Putamen (tissue), 1 donor: ENCODE measurements at places on chromosomes 16 and 17.

GRCh38 chr16:29641561-29641960 is 21.5 kb upstream of the SPN start:
- DNase-seq, result no peak

DNA sequence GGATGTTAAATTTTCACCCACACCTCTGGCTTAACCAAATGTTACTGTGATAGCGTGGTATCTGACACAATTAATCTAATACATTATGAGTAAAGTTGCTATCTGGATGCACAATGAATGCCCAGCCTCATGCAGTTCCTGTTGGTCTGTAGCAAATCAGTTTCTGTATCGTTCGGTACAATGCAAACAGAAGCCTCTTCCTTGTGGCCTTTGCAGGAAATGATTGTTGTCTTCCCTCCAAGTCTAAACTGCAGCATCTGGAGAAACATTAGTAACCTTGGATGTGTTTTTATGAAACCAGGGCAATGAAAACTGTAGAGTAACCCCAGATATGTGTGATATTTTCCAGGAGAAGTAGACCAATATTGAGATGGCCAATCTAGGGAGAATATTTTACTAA is 46.8 kb downstream of the CYB561 start:
- DNase-seq, result no peak

DNA sequence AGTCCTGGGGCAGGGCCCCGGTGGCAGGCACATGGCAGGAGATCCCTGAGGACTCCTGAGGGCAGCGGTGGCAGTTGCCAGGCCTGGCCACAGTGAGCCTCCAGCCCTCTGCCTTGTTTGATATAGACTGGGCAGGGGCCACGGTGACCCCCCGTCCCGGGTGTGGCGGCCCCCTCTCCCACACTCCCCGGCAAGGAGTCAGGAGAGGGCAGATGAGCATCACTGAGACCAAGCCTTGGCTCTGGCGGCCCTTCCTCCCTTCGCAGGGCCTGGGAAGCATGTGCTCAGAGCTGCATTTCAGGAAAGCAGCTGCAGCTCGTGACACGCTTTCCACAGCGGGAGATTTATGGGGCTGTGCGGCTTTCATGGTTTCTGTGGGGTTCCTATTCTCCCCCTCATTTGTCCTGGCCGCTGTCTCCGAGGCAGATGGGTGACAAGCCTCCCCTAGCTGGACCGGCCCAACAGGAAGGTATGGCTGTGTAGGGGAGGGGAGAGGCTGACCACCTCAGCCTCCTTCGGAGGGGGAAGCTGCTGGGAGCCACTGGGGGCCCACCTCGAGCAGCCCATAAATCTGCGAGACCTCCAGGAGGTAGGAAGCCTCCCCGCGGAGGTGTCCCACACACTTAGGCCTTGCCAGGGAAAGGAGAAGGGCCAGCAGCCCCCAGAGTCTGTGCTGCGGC is 211.4 kb downstream of the NTN1 start:
- no peak for DNase-seq

- no peak for DNase-seq
These were observed 782.7 kb downstream of the CDH11 start for GRCh38 chr16:64339052-64339770.

- DNase-seq, result peak; percentile 77
These were observed at the start of gene MGAT5B for GRCh38 chr17:76868176-76868668. Gene MGAT5B (plus strand): TSS chr17:76868404. CDS start chr17:76869030, 626 bp downstream.

DNA sequence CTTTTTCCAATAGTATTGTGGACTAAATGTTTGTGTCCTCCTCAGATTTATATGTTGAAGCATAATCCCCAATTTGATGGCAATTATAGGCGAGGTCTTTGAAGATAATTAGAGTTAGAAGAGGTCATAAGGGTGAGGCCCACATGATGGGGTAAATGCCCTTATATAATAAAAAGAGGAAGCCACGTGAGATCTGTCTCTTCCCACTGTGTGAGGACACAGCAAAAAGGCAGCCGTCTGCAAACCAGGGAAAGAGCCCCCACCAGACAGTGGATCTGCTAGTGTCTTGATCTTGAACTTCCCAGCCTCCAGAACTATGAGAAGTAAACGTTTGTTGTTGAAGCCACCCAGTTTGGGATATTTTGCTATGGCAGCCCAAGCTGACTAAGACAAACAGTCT is 76.0 kb downstream of the LYRM1 start:
- no peak for DNase-seq

DNA sequence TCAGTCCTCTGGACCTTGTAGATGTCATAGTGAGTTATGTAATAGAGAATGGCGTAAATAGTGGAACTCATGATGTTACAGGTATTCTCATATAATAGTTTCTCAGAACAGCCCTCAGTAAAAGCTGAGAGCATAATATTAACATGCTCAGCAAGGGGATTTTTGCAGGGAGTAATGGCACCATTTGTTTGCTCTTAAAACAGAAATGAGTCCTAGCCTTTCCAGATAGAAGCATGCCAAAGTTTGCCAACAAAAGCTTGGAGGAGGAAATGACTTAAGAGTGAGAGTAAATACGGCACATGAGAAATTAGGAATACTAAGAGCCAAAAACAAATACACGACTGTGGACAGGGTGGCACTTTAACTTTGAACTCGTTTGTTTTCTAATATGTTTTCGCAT is 198.4 kb downstream of the ANKFN1 start:
- no peak for DNase-seq

GRCh38 chr16:65796481-65796880 is 570.0 kb upstream of the CDH5 start:
- DNase-seq, result no peak

- DNase-seq, result no peak
These were observed 4.9 kb downstream of the FBXO39 start for GRCh38 chr17:6780886-6781285.

DNA sequence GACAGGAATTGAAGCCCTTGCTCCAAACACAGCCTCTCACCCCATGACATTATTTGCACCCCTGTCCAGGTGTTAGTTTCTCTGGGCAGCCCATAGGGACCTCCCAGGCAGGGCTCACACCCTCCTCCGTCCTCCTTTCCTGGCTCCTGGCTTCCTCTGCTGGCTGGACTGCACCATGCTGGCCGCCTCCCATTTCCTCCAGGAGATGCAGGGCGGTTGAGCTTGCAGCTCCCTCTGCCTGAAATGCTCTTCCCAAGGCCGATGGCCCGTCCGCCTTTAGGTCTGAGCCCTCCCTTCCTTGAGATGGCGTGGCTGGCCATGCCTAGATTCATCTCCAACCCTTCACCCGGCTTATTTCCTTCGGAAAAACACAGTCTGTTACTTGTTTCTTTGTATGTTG is 334.8 kb downstream of the SNX29 start:
- DNase-seq, result no peak

- no peak for DNase-seq
These were observed 28.6 kb upstream of the TNS4 start for GRCh38 chr17:40529991-40530390.

DNA sequence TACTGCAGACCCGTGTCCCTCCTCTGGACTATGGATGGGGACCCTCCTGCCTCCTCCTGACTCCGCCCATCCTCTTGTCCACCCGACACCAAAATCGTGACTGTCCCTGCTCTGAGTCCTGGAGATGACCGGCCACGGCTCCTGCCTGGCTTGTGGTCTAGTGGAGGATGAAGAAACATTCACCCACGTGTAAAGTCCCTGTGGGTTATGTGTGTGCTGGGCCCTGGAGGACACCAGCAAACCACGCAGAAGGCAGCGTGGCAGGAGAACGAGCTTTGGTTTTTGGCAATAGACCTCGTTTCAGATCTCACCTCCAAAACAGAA is 11.9 kb downstream of the SPNS2 start:
- DNase-seq, result no peak

DNA sequence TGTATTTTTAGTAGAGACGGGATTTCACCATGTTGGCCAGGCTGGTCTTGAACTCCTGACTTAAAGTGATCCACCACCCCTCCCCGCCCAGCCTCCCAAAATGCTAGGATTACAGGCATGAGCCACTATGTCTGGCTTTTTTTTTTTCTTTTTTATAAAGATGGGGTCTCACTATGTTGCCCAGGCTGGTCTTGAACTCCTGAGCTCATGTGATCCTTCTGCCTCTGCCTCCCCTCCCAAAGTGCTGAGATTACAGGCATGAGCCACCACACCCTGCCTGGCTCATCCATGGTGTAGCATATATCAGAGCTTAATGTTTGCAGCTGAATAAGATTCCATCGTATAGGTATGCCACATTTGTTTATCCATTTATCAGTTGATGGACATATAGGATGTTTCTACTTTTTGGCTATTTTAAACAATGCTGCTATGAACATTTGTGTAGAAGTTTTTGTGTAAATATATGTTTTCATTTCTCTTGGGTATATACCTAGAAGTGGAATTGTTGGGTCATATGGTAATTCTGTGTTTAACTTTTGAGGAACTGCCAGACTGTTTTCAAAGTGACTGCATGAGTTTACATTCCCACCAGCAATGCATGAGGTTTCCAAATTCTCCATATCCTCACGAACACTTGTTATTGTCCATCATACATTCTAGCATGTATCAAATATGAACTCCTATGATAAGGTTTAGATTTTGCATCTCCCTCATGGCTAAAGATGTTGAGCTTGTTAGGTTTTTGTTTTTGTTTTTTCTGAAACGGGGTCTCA is 55.7 kb upstream of the HAS3 start:
- DNase-seq, result no peak

DNA sequence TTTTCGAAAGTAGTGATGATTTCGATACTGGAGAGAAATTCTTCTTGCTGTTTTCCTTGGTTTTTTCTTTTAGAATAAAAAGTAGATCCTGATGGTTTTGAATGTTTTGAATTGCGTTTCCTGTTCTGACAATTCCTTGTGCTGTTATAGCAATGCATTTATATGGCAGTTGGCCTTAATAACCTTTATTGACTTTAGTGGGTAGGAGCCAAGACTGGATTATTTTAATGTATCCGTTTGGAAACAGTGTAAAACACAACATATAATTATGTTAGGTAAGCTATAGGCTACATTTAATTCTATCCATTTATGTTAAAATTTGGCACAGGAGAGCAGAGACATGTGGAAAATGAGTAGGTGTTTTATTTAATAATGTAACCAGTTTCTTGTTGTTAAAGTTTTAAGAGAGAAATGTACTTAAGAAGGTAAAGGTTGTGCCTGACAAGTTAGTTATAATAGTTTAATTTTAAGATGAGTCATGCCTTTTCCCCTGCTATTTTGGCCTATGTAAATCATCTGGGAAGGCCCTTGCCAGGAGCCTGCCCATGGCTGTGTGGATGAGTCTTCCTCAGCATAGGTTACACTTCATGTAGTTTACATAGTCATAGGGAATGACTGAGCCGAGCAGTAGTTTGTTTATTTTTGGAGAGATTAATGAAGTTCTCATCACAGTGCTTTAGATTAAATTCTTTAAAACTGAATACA is 189.9 kb downstream of the FTO start:
- no peak for DNase-seq

GRCh38 chr16:56838622-56839337 is 26.2 kb upstream of the SLC12A3 start:
- DNase-seq, result no peak

- no peak for DNase-seq
These were observed 829 bp downstream of the DHRS7B start for GRCh38 chr17:21127509-21128077.

- no peak for DNase-seq
These were observed 15.2 kb downstream of the SCNN1B start for GRCh38 chr16:23317266-23317661.

DNA sequence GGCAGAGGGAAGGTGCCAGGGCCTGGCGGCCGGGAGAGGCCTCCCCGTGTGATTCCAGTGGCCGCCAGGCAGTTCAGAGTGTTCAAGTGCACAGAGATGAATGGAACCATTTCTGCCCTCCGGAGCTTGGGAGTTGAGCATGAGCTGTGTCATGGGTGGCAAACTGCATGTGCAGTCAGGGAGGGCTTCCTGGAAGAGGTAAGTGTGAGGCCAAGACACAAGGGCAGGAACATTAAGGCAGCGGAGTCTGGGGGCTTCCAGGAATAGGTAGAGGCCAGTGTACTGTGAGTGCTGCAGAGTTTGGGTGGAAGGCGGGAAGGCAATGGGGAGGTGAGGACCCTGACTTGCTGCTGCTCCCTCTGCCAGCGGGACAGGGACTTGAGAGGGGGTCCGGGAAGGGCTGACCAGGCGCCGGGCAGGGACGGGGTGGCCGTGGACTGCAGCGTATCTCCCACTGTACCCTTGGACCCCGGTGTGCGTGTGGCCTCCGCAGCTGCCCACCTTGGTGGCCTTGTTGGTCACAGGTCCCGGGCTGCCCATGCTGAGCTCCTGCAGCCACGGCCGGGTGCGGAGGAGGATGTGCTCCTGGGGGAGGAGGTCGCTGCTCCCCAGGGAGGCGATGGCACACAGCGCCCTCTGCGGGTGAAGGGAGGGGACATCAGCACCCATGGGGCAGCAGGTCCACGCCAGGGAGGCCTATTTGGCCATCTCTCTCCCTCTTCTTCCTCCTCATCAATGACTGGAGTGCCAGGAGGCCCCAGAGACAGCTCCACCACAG is 7.5 kb upstream of the CEP131 start:
- DNase-seq, result no peak

GRCh38 chr16:3145660-3146059 is 10.8 kb downstream of the ZNF213 start:
- no peak for DNase-seq

- peak; percentile 47 for DNase-seq
These were observed 31.5 kb downstream of the CDK5RAP3 start for GRCh38 chr17:48002266-48002915.

- DNase-seq, result no peak
These were observed 95.6 kb downstream of the PGS1 start for GRCh38 chr17:78473951-78474613.

DNA sequence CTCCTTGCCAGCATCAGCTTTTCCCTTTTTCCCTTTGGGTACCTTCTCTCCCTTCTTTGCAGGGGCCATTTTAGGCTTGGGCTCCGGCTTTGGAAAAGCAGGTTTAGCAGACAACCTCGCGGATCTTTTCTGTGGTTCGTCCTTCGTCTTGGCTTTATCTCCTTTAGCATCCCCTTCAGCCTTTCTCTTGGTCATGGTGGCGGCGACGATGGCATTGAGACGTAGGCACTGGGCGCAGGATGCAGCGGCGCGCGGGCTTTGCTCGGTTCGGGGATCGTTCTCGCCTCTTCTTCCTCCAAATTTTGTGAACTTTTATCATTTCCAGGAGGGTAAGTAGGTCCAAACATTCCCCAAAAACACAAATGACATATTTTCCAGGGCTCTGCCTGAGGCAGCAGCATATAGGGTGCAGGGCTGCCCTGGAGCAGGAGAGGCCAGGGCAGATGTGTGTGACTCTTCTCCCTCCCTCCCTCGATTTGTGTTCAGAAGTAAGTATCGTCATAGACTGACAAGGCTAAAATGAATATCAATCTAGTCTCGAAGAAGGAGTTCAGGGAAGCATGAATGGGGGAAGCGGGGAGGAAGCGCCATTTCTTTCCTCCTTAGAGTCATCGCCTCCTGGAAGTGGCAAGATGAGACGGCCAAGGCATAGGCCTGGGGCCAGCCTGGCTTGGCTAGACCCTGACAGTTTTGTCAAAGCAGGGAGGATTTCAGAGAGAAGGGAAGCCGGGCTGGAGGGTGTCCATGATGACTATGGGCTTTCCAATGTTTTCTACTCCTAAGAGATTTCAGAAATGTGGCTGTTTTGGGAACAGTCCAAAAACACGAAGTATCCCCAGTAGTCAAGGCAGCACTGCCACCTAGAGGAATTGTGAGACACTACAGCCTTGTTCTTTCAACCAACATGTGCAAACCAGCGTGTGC is 13.2 kb downstream of the CHCT1 start:
- DNase-seq, result peak; percentile 90
